ENCODE measurements at places on chromosomes 11 and 22.

DNA sequence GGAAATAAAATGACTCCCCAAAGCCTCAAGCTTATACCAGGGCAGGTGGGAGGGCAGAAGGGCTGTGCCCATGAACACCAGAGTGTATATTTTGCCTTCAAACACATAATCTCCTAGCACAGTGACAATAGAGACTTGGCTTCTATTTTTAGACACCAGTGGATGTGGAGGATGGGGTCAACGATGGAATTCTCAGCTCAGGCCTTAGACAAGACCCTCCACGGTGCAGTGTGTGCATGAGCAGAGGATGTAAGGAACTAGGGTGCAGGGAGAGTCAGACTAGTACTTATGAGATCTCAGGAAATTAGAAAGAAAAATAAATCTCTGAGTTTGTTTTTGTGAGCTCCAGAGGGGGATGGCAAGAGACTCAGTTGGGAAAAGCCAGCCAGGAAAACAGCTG lies 113.6 kb upstream of the CADM1 start:
- DNase-seq, result peak; percentile 6

GRCh38 chr22:44530569-44530968 lies 32.5 kb upstream of the RTL6 start:
- DNase-seq, result no peak

GRCh38 chr11:123069908-123070821 lies 8.2 kb upstream of the HSPA8 start:
- no peak for DNase-seq

DNA sequence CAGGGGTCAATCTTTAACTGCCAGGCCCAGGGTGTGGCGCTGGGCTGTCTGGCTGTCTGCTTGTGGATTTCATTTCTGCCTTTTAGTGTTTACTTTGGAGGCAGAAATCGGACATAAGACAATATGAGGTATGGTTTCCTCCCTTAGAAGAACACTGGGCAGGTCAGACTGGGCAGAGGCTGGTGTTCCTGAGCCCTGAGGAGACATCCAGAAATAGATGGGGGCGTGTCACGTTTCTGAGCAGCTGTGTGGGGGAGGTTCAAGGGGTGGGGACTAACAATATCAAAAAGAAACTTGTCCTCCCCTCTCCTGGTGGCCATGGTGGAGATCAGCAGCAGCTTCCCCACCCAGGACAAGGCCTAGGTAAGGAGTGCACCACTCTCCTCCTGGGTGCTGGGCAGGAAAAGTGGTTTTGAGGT lies at the start of gene ART1:
Gene ART1 (plus strand): TSS at position 312 of the 419 bp plus-strand sequence. CDS start 14,086 bp downstream, outside the sequence.
- peak; percentile 19 for DNase-seq

DNA sequence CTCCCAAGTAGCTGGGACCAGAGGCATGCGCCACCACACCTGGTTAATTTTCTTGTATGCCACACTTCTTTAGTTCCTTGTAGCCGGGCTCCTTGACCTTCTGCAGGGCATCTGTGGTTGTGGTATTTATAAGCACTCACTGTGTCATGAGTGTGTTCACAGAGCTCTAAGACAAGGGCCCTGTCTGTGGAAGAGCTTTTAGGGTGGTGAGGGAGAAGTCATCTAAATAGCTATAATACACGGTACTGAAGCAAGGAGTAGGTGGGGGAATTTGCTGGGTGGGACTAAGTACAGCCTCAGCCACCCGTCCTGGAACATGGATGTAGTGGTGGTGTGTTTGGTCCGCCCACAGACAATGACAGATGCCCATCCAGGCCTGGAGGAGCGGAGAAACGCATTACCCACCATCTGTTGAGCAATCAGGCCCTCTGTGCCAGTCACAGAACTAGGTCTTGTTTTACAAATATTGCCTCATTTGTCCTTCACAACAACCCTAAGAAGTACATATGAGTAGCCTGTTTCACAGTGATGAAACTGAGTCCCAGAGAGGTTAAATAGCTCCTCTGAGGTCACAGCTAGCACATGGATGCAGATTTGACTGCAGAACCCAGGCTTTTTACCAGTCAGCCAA lies 10.1 kb downstream of the ACO2 start:
- DNase-seq, result no peak

- peak; percentile 35 for DNase-seq
These were observed 656 bp downstream of the SRRD start for GRCh38 chr22:26484360-26484706.

DNA sequence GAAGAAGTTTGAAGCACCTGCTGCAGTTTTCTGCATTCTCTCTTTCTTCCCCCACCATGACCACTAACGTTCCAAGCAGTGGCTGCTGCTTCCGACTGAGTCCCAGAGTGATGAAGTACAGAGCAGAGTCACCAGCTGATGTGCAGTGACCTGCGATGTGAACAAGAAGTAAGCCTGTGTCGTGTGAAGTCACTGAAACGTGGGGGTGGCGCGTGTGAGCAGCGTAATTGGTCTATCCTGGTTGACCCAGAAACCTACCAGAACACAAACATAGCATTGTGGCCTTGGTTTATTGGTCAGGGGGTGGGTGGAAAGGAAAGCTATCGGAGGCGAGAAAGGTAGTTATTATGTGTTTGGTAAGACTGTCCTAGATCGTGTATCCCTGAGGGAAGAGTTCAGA lies 3.5 kb downstream of the KRTAP5-7 start:
- no peak for DNase-seq

DNA sequence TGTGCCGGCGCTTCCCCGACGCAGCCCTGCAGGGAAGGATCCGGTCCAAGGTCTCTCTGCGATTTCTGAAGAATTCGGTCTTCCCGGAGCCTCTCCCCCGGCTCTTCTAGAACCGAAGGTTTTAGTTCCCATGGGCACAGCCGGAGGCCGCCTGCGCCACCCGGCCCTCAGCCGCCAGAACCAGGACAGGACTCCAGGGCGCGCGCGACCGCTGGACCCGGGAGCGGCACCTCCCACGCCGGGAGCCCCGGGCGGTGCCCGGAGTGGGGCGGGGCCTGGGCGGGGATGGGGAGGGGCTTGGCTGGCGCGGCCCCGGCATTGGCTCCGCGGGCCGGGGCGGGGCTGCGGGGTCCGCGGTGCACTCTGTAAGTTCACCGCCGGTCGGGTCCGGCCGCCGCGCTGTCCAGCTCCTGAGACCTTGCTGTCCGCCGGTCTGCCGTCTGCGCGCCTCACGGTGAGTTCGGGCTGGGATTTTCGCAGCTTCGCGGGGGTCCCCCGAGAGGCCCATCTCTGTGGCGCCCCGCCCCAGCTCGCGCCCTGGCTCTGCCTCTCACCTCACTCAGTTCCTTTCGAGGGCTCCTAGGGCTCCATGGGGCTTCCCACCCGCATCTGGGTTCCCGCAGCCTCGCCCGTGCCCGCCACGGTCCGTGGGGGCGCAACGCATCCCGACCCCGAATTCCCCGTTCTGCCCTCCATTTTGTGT lies at the start of gene CDC42EP2:
Gene CDC42EP2 (plus strand): TSS at position 366 of the 703 bp plus-strand sequence. CDS start 6,033 bp downstream, outside the sequence.
- DNase-seq, result peak; percentile 90

- no peak for DNase-seq
These were observed 186.5 kb upstream of the NAV2 start for GRCh38 chr11:19526119-19526518.

- no peak for DNase-seq
These were observed at the start of gene TRPM5 for GRCh38 chr11:2443881-2444820. TSS of gene TRPM5 (minus strand) at chr11:2444514. CDS start at chr11:2423036, 21,478 bp downstream.

DNA sequence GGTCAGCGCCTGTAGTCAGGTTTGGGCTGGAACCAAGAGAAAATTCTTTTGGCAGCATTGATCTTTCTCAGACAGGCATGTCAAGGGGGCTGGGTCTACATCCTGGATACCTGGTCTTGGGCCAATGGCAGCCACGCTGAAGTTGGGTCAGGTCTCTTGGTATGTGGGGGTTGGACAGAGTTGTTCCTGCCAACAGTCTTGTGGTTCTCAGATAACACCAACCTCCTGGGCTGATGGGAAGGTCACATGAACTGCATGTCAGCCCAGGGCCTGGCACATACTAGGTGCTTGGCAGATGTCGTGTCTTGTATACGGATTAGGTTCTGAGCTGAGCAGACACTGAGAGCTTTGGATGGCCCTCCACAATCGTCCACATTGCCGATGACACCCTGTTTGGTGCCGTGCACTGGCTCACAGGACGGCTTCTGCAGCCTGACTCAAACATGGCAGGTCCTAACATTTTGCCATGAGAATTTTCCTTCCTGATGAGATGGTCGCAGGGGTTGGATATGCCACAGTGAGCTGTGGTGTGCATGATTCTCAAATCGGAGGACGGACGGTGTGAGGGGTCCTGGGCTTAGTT lies 42.0 kb downstream of the FBLN1 start:
- DNase-seq, result no peak

DNA sequence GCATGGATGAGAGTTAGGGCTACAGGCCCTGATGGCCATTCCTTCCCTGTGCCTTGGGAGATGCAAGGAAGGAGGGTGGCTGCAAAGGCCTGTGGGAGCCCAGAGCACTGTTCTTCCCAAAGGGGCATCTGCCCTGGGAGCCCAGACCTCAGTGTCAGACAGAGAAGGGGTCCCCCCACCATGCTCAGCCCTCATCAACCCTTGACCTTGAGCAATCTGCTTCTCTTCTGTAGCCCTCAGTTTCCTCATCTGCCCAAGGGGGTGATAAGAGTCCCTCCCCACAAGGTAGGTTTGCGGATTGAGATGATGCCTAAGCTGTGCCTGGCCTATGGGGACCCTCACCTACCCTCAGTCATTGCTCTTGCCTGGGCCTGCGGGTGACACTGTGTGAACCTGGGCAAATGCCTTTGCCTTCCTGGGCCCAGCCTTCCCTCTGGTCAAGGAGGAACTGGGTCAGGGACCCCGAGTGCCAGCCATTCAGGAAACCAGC lies 47.5 kb downstream of the IGLL5 start:
- no peak for DNase-seq

DNA sequence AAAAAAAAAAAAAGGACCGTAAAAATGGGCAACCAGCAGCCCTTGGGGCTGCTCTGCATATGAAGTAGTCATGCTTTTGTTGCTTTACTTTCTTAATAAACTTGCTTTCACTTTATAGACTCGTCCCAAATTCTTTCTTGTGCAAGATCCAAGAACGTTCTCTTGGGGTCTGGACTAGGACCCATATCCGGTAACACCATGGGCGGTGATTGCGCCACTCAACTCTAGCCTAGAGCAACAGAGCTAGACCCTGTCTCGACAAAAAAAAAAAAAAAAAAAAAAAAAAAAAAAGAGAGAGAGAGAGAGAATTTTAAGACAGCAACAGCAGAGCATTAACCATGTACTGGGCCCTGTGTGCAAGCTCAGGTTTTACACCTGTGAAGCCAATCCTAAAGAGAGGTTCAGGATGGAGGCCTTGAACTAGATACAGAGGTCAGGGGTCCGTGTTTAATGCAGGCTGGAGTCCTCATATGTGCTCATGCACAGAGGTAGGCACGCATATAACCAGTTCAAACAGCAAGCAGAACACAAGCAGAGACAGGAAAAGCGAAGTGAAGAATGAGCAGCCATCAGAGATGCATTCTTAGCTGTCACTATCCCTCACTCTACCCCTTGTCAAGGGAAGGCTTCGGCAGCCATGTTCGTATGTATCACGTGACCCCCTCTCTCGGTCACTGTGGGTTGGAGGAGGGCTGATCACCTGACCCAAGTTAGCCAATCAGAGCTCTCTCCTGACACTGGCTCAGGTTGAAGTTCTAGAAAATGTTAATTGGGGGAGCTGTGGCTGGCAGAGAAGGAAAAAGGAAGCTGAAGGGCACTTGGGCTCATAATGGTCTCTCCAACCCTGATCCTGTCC lies 16.7 kb upstream of the SYT12 start:
- DNase-seq, result peak; percentile 38

- no peak for DNase-seq
These were observed 15.6 kb upstream of the MFRP start for GRCh38 chr11:119361941-119362725.

DNA sequence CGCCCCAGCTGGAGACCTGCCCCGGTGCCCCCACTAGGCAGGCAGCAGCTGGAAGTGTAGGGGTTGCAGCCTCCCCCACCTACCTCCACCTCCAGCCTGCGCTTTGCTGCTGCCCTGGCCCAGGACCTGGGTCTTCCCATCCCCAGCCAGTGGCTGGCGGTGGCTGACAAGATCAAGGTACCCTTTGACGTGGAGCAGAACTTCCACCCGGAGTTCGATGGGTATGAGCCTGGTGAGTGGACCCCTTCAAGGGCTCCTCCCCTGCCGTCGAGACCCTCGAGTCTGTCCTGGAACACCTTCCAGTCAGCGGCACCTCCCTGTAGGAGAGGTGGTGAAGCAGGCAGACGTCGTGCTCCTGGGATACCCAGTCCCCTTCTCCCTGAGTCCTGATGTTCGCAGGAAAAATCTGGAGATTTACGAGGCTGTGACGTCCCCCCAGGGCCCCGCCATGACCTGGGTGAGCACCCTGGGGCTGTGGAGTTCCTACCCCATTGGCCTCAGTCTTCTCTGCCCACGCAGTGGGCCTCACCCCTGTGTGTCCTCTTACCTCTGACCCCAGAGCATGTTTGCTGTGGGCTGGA lies 4.4 kb downstream of the PGGHG start:
- no peak for DNase-seq

GRCh38 chr11:15519124-15519791 lies 404.5 kb downstream of the INSC start:
- DNase-seq, result no peak

DNA sequence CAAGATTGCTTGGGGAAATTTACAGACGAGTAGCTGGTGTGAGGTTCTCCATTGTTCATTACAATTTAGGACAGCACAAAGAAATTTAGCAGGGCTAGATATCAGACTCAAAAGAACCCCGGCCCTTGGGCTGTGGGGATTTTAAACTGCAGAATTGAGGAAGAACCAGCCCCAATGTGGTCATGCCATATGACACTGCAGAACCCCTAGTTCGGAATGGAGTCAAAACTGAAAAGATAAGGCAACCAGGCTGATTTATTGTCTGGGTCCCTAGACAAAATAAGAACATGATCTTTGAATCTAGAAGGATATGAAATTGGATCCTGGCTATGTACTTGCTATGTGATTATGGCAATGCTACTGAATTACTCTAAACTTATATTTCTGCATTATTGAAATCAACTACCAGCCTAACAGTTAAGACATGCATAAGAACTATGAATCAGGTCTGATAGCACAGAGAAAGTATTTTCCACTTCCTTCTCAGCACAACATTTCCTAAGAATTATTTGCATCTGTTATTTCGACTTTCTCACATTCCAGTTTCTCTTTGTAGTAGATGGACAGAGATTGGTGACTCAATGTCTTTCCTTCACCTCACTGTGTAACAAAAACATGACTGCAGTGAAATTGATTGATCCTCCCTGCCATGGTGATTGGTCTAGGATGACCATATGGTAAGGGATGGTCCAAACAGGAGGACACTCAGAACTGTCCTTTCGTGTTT lies 13.2 kb downstream of the MMP3 start:
- peak; percentile 44 for DNase-seq

- peak; percentile 31 for DNase-seq
These were observed 65.5 kb upstream of the CHORDC1 start for GRCh38 chr11:90288212-90288821.

DNA sequence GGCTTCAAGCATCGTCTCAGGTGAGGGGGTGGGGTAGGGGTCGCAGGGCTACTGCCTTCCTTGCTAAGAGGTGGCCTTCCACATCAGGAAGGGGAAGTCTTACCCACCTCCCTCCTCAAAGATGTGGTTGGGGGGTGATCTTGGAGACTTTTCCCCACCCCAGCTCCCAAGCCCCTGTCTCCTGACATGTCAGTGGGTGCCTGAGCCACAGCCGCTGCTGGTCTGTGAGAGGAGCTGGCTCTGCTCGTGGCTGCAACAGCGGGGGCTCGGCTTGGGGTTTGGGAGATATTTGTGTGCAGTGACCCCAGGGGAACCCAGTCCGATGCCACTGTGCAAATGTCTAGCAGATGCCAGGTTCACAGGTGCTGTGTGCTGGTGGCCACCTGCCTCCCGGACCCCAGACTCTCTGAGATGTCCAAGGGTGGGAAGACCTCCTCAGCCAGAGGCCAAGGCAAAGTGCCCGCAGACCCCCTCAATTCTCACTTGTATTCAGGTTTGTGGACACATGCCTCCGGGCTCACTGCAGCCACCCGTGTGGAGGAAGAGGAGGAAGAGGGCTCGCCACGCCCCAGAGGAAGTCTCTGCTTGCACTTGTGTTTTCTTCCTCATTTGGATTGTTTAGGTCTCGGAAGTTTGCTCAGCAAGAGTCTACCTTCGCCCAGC lies 1.9 kb downstream of the KCNQ1 start:
- DNase-seq, result no peak
